ENCODE measurements at places on chromosomes 4 and X. TPM values are rescaled to one million over a fixed set of nuclear protein-coding genes. Genes with fewer than 3 reads are reported as not detected.

DNA sequence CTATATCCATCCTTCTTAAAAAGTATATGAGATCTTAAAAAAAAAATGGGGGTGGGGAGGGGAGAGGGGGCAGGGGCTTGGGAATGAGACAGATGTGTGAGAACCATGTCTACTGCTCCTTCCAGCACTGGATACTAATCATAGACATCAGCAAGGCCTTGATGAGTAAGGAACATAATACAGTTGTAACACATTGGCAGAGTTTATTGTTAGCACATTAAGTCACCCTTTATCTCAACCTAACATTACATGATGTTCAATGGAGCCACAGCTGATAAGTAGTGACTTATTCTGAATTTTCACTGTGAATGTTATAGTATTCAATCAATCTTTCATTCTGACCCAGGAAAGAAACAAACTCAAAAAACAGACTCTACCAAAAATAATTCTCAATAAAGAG, 47.3 kb upstream of the KCNE5 start:
- H3K27me3 ChIP-seq = no peaks in the 10 kb centered on the region
- H3K27ac ChIP-seq = no peak overlapping the region
- no peak for DNase-seq

DNA sequence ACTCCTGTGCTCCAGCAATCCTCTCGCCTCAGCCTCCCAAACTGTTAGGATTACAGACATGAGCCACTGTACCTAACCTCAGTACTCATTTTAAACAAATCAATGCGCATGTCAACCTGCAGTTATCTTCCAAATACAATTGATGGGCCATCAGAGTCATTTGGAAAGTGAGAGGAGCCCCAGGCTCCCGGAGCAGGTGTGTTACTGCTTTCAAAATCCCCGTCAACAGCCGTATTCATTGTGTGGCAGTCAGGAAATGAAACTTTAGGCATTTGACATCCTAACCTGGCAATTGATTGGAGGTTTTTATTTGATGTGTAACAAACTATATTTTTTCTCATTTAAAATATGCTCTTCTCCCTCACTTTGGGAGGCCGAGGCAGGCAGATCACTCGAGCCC, 623.6 kb upstream of the TENM3 start:
- no peak overlapping the region for H3K27ac ChIP-seq
- no peaks in the 10 kb centered on the region for H3K36me3 ChIP-seq
- H3K4me3 ChIP-seq = no peak overlapping the region
- no peaks in the 10 kb centered on the region for H3K4me1 ChIP-seq
- DNase-seq = no peak
- no peaks in the 10 kb centered on the region for H3K27me3 ChIP-seq

DNA sequence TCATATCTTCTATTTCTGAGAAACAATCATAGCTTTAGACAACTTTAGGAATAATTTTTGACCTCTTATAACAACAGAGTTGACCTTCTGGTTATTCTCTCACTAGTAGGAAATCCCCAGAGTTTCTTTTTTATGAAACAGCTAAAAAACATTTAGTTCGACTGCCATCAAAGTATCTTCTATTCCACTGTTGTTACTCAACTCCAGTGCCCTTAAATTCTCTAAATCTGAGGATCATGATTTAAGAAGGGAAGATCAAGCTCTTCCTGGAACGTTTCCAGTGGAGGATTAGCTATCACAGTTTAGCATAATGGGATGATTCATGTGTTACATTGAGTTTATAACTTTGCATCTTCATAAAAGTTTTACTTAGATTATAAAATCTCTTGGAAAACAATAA, 134.9 kb upstream of the VEGFC start:
- H3K27me3 ChIP-seq = no peaks in the 10 kb centered on the region
- no peaks in the 10 kb centered on the region for H3K4me1 ChIP-seq
- no peak overlapping the region for H3K4me3 ChIP-seq
- H3K27ac ChIP-seq = no peak overlapping the region
- no peaks in the 10 kb centered on the region for H3K36me3 ChIP-seq

DNA sequence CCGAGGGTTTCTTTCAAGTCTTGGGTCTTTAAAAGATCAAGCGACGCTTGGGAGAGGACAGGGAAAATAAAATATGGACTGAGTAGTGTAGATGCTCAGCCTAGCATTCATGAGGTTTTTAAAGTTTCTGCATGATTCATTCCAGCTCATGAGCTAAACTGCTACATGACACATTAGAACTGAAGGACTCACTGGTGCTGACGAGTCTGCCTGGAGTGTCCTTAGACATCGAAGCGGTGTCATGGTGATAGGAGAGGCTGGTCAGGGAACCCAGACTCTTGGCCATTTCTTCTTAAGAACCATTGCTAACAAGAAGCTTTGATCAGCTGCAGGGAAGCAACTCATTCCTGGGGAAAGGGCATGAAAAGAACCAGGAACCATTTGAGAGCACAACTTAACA, 158.6 kb downstream of the TRIML1 start:
- no peaks in the 10 kb centered on the region for H3K4me1 ChIP-seq
- no peaks in the 10 kb centered on the region for H3K27me3 ChIP-seq
- no peak for DNase-seq
- no peaks in the 10 kb centered on the region for H3K36me3 ChIP-seq

- H3K4me3 ChIP-seq = no peak overlapping the region
- no peak overlapping the region for H3K27ac ChIP-seq
- H3K4me1 ChIP-seq = no peaks in the 10 kb centered on the region
- H3K27me3 ChIP-seq = no peaks in the 10 kb centered on the region
Observed at GRCh38 chr4:45062935-45063545, 336.7 kb upstream of the GNPDA2 start.

DNA sequence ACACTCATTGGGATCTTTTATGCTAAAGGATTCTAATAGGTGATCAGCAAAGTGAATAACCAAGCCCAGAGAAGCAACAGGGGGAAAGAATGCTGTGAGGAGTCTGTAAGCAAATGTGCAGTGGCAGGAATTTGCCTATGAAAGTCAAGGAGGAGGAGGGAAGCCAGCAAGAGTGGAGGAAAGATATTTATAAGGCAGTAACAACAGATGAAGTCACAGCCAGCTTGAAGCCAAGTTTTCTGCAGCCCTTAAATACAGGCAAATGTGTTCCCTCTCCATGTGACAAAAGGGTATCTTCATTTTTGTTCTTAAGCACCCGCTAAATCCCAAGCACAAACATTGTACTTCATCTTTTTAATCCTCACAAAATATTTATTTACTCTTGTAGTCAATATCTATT, 275.0 kb upstream of the CLNK start:
- H3K27me3 ChIP-seq = no peaks in the 10 kb centered on the region
- no peak overlapping the region for H3K4me3 ChIP-seq
- no peak for DNase-seq
- H3K36me3 ChIP-seq = no peaks in the 10 kb centered on the region

DNA sequence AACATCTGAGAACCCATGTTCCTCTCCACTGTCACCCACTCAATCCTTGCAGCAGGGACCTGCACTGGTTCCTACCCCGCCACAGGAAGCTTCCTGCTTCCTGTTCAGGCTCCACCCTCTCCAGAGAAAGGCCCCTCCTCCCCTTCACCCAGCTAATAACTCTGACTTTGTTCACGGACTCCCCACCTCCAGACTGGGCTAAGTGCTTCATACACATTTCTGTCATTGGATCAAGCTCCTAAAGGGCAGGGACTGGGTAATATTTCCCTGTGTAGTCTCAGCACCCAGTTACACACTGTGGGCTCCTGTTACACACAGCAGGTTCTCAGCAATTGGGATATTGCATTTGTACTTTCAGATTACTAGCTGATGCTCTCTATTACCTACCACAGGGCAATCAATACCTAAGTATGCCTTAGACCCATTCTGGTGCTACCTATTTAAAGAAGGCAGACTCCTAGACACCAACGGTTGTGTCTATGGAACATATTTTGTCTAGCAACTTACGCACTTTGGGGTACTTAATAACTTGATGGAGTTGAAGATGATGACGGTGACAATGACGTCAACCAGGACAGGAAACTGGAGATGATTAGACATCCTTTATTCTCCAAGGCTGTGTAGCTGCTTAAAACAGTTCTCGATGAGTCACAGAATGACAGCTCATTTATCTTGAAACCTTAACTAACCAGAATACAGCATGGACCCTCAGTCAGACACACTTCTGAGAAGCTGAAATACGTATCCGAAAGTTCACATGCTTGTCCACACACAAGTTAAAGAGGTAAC, 58.1 kb downstream of the MAML3 start:
- peak overlapping the region; percentile 0 for H3K4me3 ChIP-seq
- no peaks in the 10 kb centered on the region for H3K27me3 ChIP-seq
- H3K4me1 ChIP-seq = peaks cover 55% of the 10 kb centered on the region
- DNase-seq = peak; percentile 68
- peak overlapping the region; percentile 43 for H3K27ac ChIP-seq

DNA sequence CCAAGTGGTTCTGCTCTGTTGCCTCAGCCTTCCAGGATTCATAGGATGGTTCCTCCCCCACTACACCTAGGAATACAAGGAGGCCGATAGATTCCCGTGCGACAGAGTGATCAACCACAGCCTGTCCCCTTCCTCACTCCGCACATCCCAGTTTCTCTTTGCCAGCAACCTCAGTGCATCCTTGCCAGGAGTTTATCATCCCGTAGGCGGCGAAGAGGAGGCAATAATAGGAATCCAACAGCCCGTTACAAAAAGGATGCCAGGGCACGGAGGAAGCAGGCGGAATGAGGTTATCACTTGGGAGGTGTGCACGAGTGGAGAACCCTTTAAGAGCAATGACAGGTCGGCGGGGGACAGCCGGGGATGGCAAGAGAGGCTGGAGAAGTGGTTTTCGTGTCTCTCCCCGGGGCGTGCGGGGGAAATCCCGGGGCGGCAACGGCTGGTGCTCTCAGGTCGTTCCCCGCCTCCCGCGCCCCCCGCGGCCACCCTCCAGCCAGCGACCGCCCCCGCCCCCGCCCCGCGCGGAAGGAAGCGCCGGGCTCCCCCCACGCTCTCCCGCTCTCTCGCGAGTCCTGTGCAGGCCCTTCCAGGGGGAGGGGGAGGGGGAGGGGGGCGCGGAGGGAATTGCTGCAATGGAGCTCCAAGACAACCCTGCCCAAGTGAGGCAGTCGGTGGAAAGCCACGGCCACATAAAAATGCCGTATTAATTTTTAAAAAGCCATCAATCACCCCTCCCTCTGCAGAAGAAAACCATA, 1.6 kb downstream of the PPP3CA start:
- H3K36me3 ChIP-seq = no peaks in the 10 kb centered on the region
- H3K4me3 ChIP-seq = peak overlapping the region; percentile 93
- peaks cover 22% of the 10 kb centered on the region for H3K4me1 ChIP-seq
- no peaks in the 10 kb centered on the region for H3K27me3 ChIP-seq
- DNase-seq = peak; percentile 81
- H3K27ac ChIP-seq = peak overlapping the region; percentile 92

GRCh38 chr4:153362184-153362583, 17.7 kb downstream of the MND1 start:
- no peaks in the 10 kb centered on the region for H3K36me3 ChIP-seq
- H3K4me3 ChIP-seq = no peak overlapping the region
- no peak overlapping the region for H3K27ac ChIP-seq
- DNase-seq = no peak

- H3K36me3 ChIP-seq = no peaks in the 10 kb centered on the region
- H3K27me3 ChIP-seq = no peaks in the 10 kb centered on the region
- no peak overlapping the region for H3K27ac ChIP-seq
- no peaks in the 10 kb centered on the region for H3K4me1 ChIP-seq
- H3K4me3 ChIP-seq = no peak overlapping the region
- no peak for DNase-seq
Observed at GRCh38 chr4:106809076-106809475, 227.0 kb downstream of the DKK2 start.

- no peaks in the 10 kb centered on the region for H3K36me3 ChIP-seq
- no peaks in the 10 kb centered on the region for H3K27me3 ChIP-seq
- no peak overlapping the region for H3K27ac ChIP-seq
- DNase-seq = no peak
- H3K4me1 ChIP-seq = no peaks in the 10 kb centered on the region
Observed at GRCh38 chrX:133473451-133473850, 58.2 kb upstream of the GPC4 start.

DNA sequence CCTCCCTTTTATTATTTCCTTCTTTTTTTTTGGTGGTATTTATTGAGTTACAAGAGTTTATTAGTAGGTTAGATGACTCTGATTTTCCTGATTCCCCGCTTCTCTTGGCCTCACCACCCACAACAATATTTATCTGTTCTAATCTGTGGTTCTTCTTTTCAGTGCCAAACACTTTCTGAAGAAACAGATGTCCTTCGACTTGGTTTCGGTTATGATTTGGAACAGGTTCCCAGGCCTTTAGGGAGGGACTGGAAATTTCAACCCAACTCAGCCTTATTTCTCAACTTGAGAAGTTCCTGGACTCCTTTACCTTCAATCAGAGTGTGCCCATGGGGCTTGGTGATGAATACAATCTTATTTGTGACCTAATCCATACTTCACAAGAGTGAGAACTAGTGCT, 108.1 kb downstream of the UCHL1 start:
- H3K27me3 ChIP-seq = no peaks in the 10 kb centered on the region
- DNase-seq = no peak
- no peak overlapping the region for H3K27ac ChIP-seq
- no peaks in the 10 kb centered on the region for H3K4me1 ChIP-seq

- no peak for DNase-seq
- no peaks in the 10 kb centered on the region for H3K4me1 ChIP-seq
- H3K27me3 ChIP-seq = no peaks in the 10 kb centered on the region
- no peak overlapping the region for H3K4me3 ChIP-seq
- H3K36me3 ChIP-seq = no peaks in the 10 kb centered on the region
- H3K27ac ChIP-seq = no peak overlapping the region
Observed at GRCh38 chr4:40546969-40547788, 82.5 kb downstream of the RBM47 start.

DNA sequence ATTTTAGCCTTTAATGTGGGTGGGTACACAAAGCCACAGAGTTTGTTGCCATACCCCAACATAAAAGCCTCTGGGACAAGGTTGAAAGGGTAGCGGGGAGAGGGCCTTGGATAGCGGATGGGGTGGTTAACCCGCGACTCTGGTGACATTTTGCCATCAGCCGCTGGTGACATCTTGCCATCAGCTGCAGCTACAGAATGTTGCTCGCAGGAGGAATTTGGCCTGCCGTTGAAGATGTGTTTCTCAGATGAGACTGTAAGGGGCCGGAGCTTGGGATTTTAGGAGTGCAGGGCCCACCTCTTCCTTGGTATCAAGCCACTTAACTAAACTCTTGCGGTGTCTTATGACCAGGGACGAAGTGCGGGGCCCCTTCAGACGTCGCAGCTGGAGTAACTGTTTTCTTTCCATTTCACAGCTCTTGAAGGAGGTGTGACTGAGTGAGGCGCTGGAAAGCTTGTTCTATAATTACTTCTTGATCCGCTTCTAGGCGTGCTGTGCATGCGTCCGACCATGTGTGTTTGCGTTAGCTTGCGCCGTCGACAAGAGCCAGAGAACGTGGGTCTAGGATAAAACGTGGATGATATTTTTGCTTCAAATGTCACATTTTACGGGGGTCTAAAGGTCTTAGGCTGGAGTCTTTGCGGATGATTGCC, 820 bp upstream of the RASL11B start:
- no peaks in the 10 kb centered on the region for H3K4me1 ChIP-seq
- peak overlapping the region; percentile 53 for H3K27ac ChIP-seq
- no peaks in the 10 kb centered on the region for H3K27me3 ChIP-seq
- no peaks in the 10 kb centered on the region for H3K36me3 ChIP-seq
- peak overlapping the region; percentile 75 for H3K4me3 ChIP-seq
- no peak for DNase-seq

Gene SFRP2
- 30.6 TPM for polyA plus RNA-seq

Gene CENPVL2
- not detected for polyA plus RNA-seq

Gene CLTRN
- polyA plus RNA-seq = not detected

Gene NALF2
- polyA plus RNA-seq = 0.54 TPM

Gene ENPEP
- 0.73 TPM for polyA plus RNA-seq

Gene ADAM29
- not detected for polyA plus RNA-seq

All from sigmoid colon (tissue), 7 donors.